ENCODE measurements at places on chromosomes 6 and 20. TPM values are rescaled to one million over a fixed set of nuclear protein-coding genes. Genes with fewer than 3 reads are reported as not detected.

SLC13A3 gene
- total RNA-seq: not detected

C6orf132 gene
- total RNA-seq: 31.9 TPM

ARG1 gene
- total RNA-seq: not detected

TIAM2 gene
- total RNA-seq: 4.8 TPM

REM1 gene
- total RNA-seq: not detected

PRSS16 gene
- total RNA-seq: 27.9 TPM

TSPYL1 gene
- 67.4 TPM for total RNA-seq

BPIFA1 gene
- not detected for total RNA-seq

CASS4 gene
- not detected for total RNA-seq

C20orf141 gene
- total RNA-seq: not detected

PPP1R10 gene
- 103 TPM for total RNA-seq

FAM209A gene
- total RNA-seq: 0.42 TPM

PROCR gene
- total RNA-seq: 34.6 TPM

RBPJL gene
- total RNA-seq: not detected

ARMC12 gene
- total RNA-seq: 2.6 TPM

IYD gene
- total RNA-seq: not detected

EYA4 gene
- total RNA-seq: not detected

OTOR gene
- not detected for total RNA-seq

EGFL8 gene
- 3.1 TPM for total RNA-seq

TREM2 gene
- total RNA-seq: 0.63 TPM

GSTA2 gene
- not detected for total RNA-seq

SLC26A8 gene
- total RNA-seq: not detected

PNPLA1 gene
- total RNA-seq: not detected

CST4 gene
- total RNA-seq: not detected

SCRT2 gene
- total RNA-seq: not detected

RHAG gene
- not detected for total RNA-seq

IFT52 gene
- total RNA-seq: 24.2 TPM

KHDC1L gene
- total RNA-seq: not detected

PSORS1C2 gene
- not detected for total RNA-seq

RAD21L1 gene
- total RNA-seq: not detected

CST2 gene
- not detected for total RNA-seq

Data from MCF 10A (cell line).